ENCODE measurements at places on chromosomes 7 and 10.

GRCh38 chr7:95367606-95368005 lies 28.6 kb downstream of the PON3 start:
- DNase-seq: no peak
- H3K27ac ChIP-seq: no peak overlapping the region
- H3K4me1 ChIP-seq: no peaks in the 10 kb centered on the region
- no peaks in the 10 kb centered on the region for H3K27me3 ChIP-seq
- H3K4me3 ChIP-seq: no peak overlapping the region
- H3K36me3 ChIP-seq: no peaks in the 10 kb centered on the region

GRCh38 chr10:47247148-47248059 lies 52.6 kb upstream of the GDF10 start:
- H3K27ac ChIP-seq: no peak overlapping the region
- no peak overlapping the region for H3K4me3 ChIP-seq
- H3K27me3 ChIP-seq: no peaks in the 10 kb centered on the region
- peak; percentile 5 for DNase-seq
- no peaks in the 10 kb centered on the region for H3K36me3 ChIP-seq

GRCh38 chr7:123627851-123628250 lies 26.2 kb downstream of the ASB15 start:
- no peaks in the 10 kb centered on the region for H3K27me3 ChIP-seq
- no peaks in the 10 kb centered on the region for H3K4me1 ChIP-seq
- no peak overlapping the region for H3K27ac ChIP-seq
- H3K4me3 ChIP-seq: no peak overlapping the region
- DNase-seq: no peak
- H3K36me3 ChIP-seq: no peaks in the 10 kb centered on the region

DNA sequence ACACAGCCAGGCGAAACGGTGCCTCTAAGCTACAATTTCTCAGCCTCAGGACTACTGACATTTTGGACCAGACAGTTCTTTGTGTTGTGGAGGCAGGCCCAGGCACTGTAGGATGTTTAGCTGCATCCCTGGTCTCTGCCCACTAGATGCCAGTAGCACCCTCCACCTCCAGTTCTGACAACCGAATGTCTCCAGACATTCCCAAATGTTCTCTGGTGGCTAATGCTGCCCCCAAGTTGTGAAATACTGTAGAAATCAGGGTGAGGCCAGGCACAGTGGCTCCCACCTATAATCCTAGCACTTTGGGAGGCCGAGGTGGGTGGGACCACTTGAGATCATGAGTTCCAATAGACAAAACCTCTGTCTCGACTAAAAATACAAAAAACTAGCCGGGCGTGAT lies 18.2 kb downstream of the HNRNPF start:
- no peak overlapping the region for H3K27ac ChIP-seq
- H3K27me3 ChIP-seq: no peaks in the 10 kb centered on the region
- peak; percentile 24 for DNase-seq
- peaks cover 50% of the 10 kb centered on the region for H3K36me3 ChIP-seq

- H3K4me3 ChIP-seq: peak overlapping the region; percentile 85
- DNase-seq: peak; percentile 65
- H3K27ac ChIP-seq: peak overlapping the region; percentile 99
- no peaks in the 10 kb centered on the region for H3K27me3 ChIP-seq
Measured at GRCh38 chr7:112452102-112452888, 2.0 kb downstream of the IFRD1 start.

DNA sequence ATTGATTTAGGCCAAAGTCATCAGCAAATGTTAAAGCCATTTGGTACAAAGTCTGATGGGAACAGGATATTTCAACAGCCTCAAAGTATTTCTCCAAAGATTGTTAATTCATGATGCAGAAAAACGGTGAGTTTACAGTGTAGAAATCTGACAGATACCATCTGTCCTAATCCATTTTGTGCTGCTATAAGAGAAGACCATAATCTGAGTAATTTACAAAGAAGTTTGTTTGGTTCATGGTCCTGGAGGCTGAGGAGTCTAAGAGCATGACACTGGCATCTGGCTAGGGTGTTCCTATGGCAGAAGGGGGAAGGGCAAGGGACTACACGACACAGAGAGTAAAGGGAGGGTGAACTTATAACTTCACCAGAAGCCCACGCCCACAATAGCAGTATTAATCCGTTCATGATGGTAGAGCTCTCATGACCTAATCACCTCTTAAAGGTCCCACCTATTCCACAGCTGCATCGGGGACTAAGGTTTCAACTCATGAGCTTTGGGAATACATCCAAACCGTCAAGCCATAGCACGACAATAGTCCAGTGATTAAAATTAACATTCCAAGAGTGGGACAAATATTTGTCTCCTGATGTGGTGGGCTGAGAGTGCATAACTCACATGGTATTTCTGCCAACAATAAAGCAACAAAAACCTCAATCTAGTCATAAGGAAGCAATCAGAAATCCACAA lies 298.6 kb upstream of the AKR1E2 start:
- no peak for DNase-seq
- no peak overlapping the region for H3K4me3 ChIP-seq
- no peaks in the 10 kb centered on the region for H3K27me3 ChIP-seq
- H3K27ac ChIP-seq: no peak overlapping the region
- no peaks in the 10 kb centered on the region for H3K36me3 ChIP-seq

DNA sequence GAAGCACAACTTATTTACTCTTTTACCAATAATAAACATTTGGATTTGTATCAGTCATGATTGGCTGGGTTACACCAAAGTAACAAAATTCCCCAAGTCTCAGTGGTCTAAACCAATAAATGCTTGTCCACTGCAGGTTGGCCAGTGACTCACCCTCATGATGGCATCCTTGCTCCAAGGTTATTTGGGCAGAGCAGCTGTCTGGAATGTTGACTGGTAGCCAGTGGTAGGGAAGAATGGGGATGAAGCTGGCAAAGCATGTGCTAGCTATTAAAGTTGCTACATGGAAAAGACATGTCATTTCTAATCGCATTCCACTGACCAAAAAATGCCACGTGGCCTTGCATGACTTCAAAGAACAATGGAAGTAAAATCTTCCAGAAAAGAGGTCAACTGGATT lies 1168.7 kb upstream of the CELF2 start:
- H3K4me1 ChIP-seq: no peaks in the 10 kb centered on the region
- no peaks in the 10 kb centered on the region for H3K36me3 ChIP-seq
- H3K4me3 ChIP-seq: no peak overlapping the region
- H3K27ac ChIP-seq: no peak overlapping the region
- no peaks in the 10 kb centered on the region for H3K27me3 ChIP-seq

- no peaks in the 10 kb centered on the region for H3K4me1 ChIP-seq
- H3K27ac ChIP-seq: no peak overlapping the region
- no peaks in the 10 kb centered on the region for H3K27me3 ChIP-seq
- no peak for DNase-seq
Measured at GRCh38 chr7:94823947-94824346, 83.4 kb upstream of the PPP1R9A start.

DNA sequence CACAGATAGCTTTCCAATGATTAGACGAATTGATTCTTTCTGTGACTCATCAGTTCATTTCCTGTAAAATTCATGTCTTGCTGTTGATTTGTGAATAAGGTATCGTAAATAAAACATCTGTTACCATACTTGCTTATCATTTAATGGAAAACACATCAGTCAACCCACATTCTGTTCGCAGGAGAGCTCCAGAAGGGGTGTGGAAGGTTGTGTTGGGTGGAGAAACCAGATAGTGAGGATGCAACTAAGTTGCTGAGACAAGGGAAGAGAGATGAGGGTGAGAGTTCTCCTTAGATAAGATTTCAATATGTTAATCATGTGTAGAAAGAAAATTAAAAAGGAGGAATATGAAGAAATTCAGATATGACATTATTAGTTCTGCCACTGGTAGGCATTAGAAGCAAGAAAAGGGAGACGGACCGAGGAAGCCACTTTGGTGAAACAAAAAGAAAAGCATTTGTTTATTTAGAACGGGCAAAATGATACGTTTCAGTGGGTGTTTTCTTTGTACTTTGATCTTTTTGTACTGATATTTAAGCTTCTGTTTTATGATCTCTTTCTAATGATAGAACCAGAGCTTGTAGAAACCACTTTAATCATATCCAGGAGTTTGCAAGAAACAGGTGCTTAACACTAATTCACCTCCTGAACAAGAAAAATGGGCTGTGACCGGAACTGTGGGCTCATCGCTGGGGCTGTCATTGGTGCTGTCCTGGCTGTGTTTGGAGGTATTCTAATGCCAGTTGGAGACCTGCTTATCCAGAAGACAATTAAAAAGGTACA lies 7.8 kb downstream of the CD36 start:
- DNase-seq: no peak
- no peaks in the 10 kb centered on the region for H3K27me3 ChIP-seq
- H3K36me3 ChIP-seq: no peaks in the 10 kb centered on the region
- no peaks in the 10 kb centered on the region for H3K4me1 ChIP-seq

DNA sequence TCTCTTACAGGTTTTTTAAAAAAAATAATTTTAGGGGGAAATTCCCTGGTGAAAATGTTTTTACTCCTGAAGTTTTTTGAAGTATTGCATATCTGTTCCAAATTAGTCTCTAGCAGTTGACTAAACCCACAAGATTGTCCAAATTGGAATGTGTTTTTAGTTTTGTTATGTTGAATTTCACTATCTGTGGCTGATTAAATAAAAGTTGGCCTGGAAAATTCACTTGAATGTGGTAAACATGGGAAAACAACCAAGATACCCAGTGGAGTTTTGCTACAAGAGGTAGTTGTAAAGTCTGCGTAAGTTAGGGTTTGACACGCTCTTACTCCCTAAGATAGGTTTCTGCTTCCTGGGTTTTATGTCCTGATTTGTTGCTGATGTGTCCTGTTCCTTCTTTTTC lies 3.3 kb downstream of the TSGA13 start:
- H3K36me3 ChIP-seq: no peaks in the 10 kb centered on the region
- no peak for DNase-seq
- H3K4me3 ChIP-seq: no peak overlapping the region

- DNase-seq: peak; percentile 42
- H3K4me1 ChIP-seq: no peaks in the 10 kb centered on the region
- H3K36me3 ChIP-seq: no peaks in the 10 kb centered on the region
- no peak overlapping the region for H3K27ac ChIP-seq
Measured at GRCh38 chr7:69962186-69963065, 364.2 kb downstream of the AUTS2 start.

DNA sequence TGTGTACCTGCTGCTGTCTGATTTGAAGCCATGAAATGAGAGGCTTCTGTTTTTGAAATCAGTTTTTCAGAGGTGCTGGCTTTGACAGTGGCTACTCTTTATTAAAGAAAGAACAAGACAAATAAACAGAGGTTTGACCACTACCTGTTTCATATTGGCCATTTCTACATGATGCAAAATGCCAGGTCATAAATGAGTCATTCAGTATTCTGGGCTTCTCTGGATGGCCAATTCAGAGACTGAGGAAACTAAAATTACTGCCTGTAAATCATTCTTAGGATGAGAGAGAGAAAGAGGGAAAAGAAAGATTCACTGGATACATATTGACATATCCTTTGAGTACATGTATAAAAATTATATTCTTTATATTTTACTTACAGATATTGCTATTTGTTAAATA lies 303.3 kb upstream of the ETV1 start:
- H3K27ac ChIP-seq: no peak overlapping the region
- H3K27me3 ChIP-seq: no peaks in the 10 kb centered on the region
- no peak for DNase-seq
- H3K4me1 ChIP-seq: no peaks in the 10 kb centered on the region

- no peak overlapping the region for H3K27ac ChIP-seq
- H3K4me1 ChIP-seq: no peaks in the 10 kb centered on the region
- DNase-seq: no peak
- H3K36me3 ChIP-seq: no peaks in the 10 kb centered on the region
- H3K4me3 ChIP-seq: no peak overlapping the region
Measured at GRCh38 chr7:159020987-159021386, 123.7 kb downstream of the VIPR2 start.

GRCh38 chr7:85711894-85712293 lies 525.0 kb upstream of the SEMA3D start:
- no peaks in the 10 kb centered on the region for H3K27me3 ChIP-seq
- H3K36me3 ChIP-seq: no peaks in the 10 kb centered on the region
- no peaks in the 10 kb centered on the region for H3K4me1 ChIP-seq
- H3K4me3 ChIP-seq: no peak overlapping the region
- DNase-seq: no peak

DNA sequence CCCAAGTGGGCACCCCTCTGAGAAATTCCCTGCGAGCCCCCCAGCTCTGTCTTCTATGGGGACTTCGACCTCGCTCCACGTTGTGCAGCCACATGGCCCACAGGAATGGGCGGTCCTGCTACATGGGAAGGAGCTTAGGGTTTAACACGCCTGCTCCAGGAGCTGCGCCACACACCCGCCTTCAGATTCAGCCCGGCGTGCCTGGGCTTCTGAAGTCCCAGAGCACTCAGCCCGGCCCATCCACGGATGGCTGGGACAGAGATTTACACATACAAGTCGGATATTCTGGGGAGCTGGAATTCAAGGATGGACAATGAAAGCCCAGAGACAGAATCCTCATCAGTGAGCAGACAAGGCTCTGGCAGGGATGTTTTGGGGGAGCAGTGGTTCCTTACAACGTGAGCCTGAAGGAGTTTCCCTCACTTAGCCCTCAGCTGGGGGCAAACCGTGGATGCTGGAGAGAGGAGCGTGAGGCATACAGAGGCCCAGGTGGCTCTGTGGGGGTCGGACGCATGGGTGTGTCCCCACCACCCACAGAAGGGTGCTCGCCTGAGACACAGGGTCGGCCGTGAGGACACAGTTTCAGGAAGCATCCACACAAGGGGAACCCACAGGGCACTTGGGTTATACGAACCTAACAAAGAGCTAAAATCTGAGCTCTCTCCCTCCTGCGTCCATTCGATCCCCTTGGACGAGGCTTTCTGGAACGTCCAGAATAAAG lies 372.9 kb downstream of the DNAJB6 start:
- H3K4me3 ChIP-seq: no peak overlapping the region
- no peak for DNase-seq
- H3K27me3 ChIP-seq: no peaks in the 10 kb centered on the region

- H3K4me1 ChIP-seq: peaks cover 28% of the 10 kb centered on the region
- H3K36me3 ChIP-seq: no peaks in the 10 kb centered on the region
- H3K27me3 ChIP-seq: no peaks in the 10 kb centered on the region
- no peak overlapping the region for H3K27ac ChIP-seq
- no peak overlapping the region for H3K4me3 ChIP-seq
- no peak for DNase-seq
Measured at GRCh38 chr7:4749363-4749762, 26.1 kb upstream of the AP5Z1 start.

GRCh38 chr10:35328404-35329037 lies 7.8 kb upstream of the CCNY start:
- no peak for DNase-seq
- no peak overlapping the region for H3K27ac ChIP-seq
- H3K27me3 ChIP-seq: no peaks in the 10 kb centered on the region
- no peak overlapping the region for H3K4me3 ChIP-seq
- H3K36me3 ChIP-seq: peaks cover 2% of the 10 kb centered on the region

- no peaks in the 10 kb centered on the region for H3K4me1 ChIP-seq
- H3K4me3 ChIP-seq: no peak overlapping the region
- no peaks in the 10 kb centered on the region for H3K27me3 ChIP-seq
- no peak overlapping the region for H3K27ac ChIP-seq
Measured at GRCh38 chr7:111215550-111215949, 124.6 kb downstream of the LRRN3 start.

DNA sequence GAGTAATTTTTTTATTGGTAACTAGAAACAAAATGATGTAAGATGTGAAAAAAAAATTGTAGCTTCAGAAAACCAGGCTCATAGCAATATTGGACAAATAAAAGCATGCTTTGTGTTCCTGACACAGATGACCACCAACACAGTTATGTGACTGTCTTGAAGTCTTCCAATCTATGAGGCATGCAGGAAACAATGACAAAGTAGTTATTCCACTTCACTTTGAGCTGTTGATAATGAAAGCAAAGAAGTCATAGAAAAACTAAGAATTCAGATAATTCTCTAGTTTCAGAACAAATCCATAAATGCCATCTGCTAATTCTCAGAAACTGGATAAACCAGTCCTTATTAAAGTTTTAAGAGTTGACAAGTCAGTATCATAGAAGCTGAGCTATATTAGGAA lies 378.4 kb upstream of the SEMA3D start:
- H3K4me3 ChIP-seq: no peak overlapping the region
- no peaks in the 10 kb centered on the region for H3K36me3 ChIP-seq
- no peak overlapping the region for H3K27ac ChIP-seq
- H3K27me3 ChIP-seq: no peaks in the 10 kb centered on the region
- H3K4me1 ChIP-seq: no peaks in the 10 kb centered on the region
